Prostate gland (tissue), 2 donors: ENCODE measurements at places on chromosomes 12 and 14. TPM values are rescaled to one million over a fixed set of nuclear protein-coding genes. Genes with fewer than 3 reads are reported as not detected.

GRCh38 chr12:89307474-89308253, 44.6 kb downstream of the DUSP6 start:
- no peak for DNase-seq
- H3K27me3 ChIP-seq: no peaks in the 10 kb centered on the region
- H3K4me1 ChIP-seq: peaks cover 2% of the 10 kb centered on the region
- no peak overlapping the region for H3K27ac ChIP-seq

- H3K36me3 ChIP-seq: no peaks in the 10 kb centered on the region
- no peaks in the 10 kb centered on the region for H3K4me1 ChIP-seq
- DNase-seq: no peak
- no peak overlapping the region for H3K4me3 ChIP-seq
- no peak overlapping the region for H3K27ac ChIP-seq
- no peaks in the 10 kb centered on the region for H3K27me3 ChIP-seq
Observed at GRCh38 chr12:118925407-118925806, 55.9 kb upstream of the SRRM4 start.

Gene TPPP2
- total RNA-seq: not detected

- H3K27me3 ChIP-seq: no peaks in the 10 kb centered on the region
- no peak for DNase-seq
- no peaks in the 10 kb centered on the region for H3K4me1 ChIP-seq
Observed at GRCh38 chr14:22606380-22606779, 8.3 kb downstream of the ABHD4 start.

Gene FAM90A1
- total RNA-seq: 0.68 TPM

Gene NDUFA9
- total RNA-seq: 38.8 TPM

DNA sequence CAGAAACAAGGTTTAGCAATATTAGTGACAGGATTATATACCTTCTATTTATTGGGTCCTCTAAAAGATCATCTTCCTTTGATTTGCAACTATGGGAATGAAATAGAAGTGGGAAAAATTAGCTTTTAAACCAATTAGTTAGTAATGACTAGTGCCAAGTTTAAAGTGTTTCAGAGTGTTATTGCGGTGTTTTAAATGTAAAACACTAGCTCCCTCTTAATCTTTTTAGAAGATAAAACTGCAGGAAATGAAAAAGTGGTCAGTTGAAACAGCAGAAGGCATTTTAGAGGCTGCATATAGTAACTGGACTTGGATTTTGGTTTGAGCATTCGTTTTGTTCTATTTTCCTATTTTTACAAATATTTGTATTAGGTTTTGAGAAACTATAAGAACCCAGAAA, 286.2 kb downstream of the RAD51B start:
- H3K36me3 ChIP-seq: no peaks in the 10 kb centered on the region
- no peaks in the 10 kb centered on the region for H3K27me3 ChIP-seq
- no peak overlapping the region for H3K27ac ChIP-seq
- DNase-seq: no peak

Gene MYH6
- 3.1 TPM for total RNA-seq

- no peak overlapping the region for H3K4me3 ChIP-seq
- peaks cover 8% of the 10 kb centered on the region for H3K36me3 ChIP-seq
- DNase-seq: no peak
- H3K27me3 ChIP-seq: no peaks in the 10 kb centered on the region
- H3K27ac ChIP-seq: no peak overlapping the region
Observed at GRCh38 chr12:131904346-131904745, 9.9 kb downstream of the ULK1 start.

GRCh38 chr12:117507548-117507947, 146.1 kb upstream of the NOS1 start:
- no peak overlapping the region for H3K4me3 ChIP-seq
- no peak overlapping the region for H3K27ac ChIP-seq
- H3K4me1 ChIP-seq: no peaks in the 10 kb centered on the region

DNA sequence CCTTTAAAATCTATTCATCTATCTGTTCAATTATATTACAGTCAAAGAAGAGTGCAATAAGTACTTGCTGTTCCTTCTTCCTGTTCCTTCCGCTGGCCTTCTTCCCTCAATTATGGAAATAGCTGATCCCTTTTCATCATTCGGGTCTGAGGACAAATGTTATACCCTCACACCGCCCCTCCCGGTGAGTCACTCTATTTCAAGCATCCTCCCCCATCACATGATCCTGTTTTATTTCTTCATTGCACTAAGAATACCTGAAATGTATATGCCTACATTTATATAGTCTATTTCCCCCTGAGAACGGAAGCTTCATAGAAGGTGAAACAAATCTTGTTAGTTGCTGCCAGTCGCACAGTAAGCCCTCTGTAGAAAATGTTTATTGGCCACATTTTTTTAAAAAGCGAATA, 2.5 kb downstream of the SLC38A1 start:
- H3K36me3 ChIP-seq: no peaks in the 10 kb centered on the region
- peak overlapping the region; percentile 83 for H3K27ac ChIP-seq
- DNase-seq: no peak

DNA sequence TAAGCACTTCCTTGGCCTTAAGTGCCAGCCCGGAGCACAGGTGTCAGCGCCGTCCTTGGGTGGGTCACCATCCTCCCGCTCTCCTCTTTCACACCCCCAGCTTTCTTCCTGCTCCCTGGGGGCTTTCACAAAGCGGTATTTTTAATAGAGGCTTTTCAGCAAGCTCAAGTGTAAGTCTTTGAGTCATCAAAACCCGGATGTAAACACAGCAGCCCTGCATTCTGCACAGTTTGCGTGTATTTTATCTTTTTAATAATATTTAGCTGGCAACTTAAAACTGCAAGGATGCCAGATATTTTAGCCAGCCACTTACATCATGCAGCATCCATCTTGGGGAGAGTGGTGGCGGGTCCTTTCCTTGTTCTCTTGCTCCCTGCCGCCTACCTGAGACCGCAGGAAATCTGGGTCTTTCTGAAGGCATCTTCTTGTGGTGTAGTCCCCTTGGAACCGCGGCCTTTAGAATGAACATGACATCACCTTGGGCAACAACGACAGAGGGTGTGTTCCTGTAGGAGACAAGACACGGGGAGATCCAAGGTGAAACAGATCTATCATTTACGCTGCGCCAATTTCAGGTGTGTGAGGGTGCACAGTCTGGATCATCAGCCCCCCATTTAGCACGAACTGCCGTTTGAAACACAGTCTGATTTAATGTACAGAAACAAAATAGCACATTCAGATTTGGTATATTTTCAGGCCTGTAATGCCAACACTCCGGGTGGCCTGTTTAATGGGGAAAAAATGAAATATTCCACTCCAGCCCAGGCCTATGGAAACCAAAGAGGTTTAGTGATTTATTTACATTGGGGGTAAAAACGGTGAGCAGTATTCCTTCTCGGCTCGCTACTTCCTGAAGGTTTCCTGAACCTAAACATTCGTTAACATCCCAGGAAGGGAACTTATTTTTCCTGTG, 12.5 kb upstream of the IRF2BPL start:
- H3K4me1 ChIP-seq: peaks cover 38% of the 10 kb centered on the region
- peak overlapping the region; percentile 83 for H3K27ac ChIP-seq
- no peak for DNase-seq
- H3K27me3 ChIP-seq: no peaks in the 10 kb centered on the region
- no peaks in the 10 kb centered on the region for H3K36me3 ChIP-seq

Gene BIN2
- 2.6 TPM for total RNA-seq

- H3K27ac ChIP-seq: no peak overlapping the region
- H3K4me1 ChIP-seq: peaks cover 2% of the 10 kb centered on the region
- no peak overlapping the region for H3K4me3 ChIP-seq
- no peak for DNase-seq
Observed at GRCh38 chr14:105097794-105098127, 32.5 kb upstream of the GPR132 start.

Gene FAM161B
- 9.3 TPM for total RNA-seq

DNA sequence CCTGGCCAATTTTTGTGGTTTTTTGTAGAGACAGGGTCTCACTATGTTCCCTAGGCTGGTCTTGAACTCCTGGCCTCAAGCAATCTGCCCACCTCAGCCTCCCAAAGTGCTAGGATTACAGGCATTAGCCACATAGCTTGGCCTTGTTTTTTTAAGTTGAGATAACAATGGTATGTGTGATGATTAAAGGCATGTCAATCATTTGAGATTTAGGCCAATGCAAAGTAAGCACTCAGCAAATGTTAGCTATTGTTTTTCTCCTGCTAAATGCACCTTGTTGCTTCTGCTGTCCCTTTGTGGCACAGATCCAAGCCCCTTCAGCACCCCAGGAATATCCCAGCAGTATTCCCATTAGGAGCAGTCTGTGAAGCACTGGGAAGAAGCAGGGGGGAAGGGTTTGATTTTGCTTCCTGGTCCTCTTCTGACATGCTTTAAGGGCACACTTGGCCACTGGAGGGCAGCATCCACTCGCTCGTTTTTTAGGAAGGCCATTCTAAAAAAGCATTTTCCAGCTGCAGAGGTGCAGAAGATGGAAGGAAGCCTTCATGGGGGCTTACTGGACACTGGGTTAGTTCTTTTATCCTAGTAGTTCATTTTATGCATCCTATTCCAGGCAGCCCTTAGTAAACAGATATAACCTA, 70.2 kb upstream of the ZFP36L1 start:
- peak; percentile 72 for DNase-seq
- no peaks in the 10 kb centered on the region for H3K27me3 ChIP-seq
- no peaks in the 10 kb centered on the region for H3K36me3 ChIP-seq
- no peaks in the 10 kb centered on the region for H3K4me1 ChIP-seq

Gene SLC4A8
- total RNA-seq: 0.50 TPM

DNA sequence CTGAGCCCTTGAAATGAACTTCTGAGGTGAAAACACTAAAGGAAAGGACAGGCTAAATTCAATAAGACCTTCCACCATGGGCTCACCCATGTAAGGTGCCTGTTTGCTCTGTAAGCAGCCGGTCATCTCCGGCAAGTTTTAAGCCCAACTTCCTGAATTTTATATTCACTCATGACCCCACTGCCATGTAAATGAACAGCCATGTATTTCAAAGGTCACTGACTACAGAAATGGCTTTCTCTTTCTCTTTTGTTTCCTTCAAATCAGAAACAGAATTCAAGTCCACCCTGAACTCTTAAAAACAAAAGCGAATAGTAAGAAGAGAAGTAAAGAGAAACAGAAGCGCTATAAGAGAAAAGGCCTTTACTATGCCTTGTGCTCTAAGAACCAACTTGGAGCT, 61.7 kb upstream of the OVCH1 start:
- H3K36me3 ChIP-seq: no peaks in the 10 kb centered on the region
- no peak for DNase-seq
- H3K4me1 ChIP-seq: peaks cover 20% of the 10 kb centered on the region
- H3K27me3 ChIP-seq: no peaks in the 10 kb centered on the region

DNA sequence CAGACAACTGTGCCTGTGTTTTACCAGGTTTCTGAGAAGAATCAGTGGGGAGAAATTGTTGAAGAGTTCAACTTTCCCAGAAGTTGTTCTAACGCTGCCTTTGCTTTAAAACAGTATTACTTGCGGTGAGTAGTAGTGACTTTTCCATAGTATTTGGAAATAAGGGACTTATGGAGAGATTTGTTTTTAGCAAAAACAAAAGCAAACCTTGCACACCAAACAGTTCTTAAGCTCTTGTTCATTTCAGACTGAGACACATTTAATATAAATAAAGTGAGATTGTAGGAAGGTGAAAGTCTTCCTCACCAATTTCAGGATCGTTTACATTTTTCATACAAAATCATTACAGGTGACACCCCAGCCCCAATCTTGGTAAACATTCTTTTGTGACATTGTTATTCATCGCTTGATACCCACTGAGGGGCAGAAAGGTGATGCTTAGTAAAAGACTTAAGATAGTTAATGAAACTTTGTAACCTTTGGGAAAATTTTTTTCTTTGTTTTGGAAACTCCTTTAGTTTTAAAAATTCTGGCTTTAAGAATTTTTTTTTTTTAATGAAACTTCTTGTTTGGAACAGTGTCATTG, 1.8 kb downstream of the ARID2 start:
- H3K4me1 ChIP-seq: no peaks in the 10 kb centered on the region
- H3K27ac ChIP-seq: peak overlapping the region; percentile 99
- no peaks in the 10 kb centered on the region for H3K27me3 ChIP-seq
- peak overlapping the region; percentile 87 for H3K4me3 ChIP-seq
- no peaks in the 10 kb centered on the region for H3K36me3 ChIP-seq
- DNase-seq: no peak

GRCh38 chr14:56774503-56774902, 35.8 kb downstream of the OTX2 start:
- no peak overlapping the region for H3K4me3 ChIP-seq
- no peak overlapping the region for H3K27ac ChIP-seq
- no peaks in the 10 kb centered on the region for H3K4me1 ChIP-seq
- H3K36me3 ChIP-seq: no peaks in the 10 kb centered on the region

Gene NIN
- 14.3 TPM for total RNA-seq

GRCh38 chr14:50762931-50763300, 68.0 kb downstream of the NIN start:
- H3K27ac ChIP-seq: peak overlapping the region; percentile 71
- no peaks in the 10 kb centered on the region for H3K36me3 ChIP-seq
- no peak overlapping the region for H3K4me3 ChIP-seq
- no peak for DNase-seq
- no peaks in the 10 kb centered on the region for H3K27me3 ChIP-seq
- peaks cover 26% of the 10 kb centered on the region for H3K4me1 ChIP-seq

Gene C12orf54
- total RNA-seq: 6.0 TPM

Gene SDSL
- total RNA-seq: 8.5 TPM

Gene LRP6
- 34.7 TPM for total RNA-seq
